ENCODE measurements at places on chromosomes 5 and 9. TPM values are rescaled to one million over a fixed set of nuclear protein-coding genes. Genes with fewer than 3 reads are reported as not detected.

FCN1 gene
- 1.9 TPM for total RNA-seq

IER5L gene
- 15.2 TPM for total RNA-seq

ADCY2 gene
- total RNA-seq, result 6.5 TPM

DNA sequence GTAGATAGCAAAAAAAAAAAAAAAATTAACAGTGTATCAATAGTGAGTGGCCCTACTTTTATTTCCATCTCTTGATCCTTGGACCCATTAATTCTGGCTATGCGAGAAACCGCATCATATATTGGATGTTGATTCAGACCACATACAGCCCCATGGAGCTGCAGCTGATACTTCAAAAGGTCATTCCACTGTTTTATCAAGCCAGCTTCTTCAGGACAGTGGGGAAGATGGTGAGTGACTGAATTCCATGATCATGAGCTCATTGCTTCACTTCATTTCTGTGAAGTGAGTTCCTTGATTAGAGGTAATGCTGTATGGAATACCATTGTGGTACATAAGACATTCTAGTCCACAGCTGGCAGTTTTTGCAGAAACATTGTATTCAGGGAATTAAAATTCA lies 222.9 kb upstream of the MEF2C start:
- DNase-seq, result no peak

DNA sequence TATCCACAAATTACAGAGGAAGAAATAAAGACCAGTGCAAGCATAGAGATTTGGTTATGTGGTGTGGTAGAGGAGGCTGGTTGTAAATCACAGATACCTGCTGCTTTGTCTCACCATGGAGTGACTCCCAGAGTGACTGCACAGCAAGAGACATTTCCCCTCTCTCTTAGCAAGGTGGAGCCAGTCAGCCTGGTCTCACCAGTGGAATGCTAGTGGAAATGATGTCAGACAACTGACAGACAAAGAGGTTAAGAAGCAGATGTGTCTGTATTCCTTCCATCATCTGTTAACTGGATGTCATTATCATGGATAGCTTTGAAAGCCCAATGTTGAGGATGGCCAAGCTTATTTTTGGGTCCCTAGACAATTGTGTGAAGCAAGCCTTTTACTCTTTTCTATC lies 509.4 kb upstream of the SEMA6A start:
- no peak for DNase-seq

DNA sequence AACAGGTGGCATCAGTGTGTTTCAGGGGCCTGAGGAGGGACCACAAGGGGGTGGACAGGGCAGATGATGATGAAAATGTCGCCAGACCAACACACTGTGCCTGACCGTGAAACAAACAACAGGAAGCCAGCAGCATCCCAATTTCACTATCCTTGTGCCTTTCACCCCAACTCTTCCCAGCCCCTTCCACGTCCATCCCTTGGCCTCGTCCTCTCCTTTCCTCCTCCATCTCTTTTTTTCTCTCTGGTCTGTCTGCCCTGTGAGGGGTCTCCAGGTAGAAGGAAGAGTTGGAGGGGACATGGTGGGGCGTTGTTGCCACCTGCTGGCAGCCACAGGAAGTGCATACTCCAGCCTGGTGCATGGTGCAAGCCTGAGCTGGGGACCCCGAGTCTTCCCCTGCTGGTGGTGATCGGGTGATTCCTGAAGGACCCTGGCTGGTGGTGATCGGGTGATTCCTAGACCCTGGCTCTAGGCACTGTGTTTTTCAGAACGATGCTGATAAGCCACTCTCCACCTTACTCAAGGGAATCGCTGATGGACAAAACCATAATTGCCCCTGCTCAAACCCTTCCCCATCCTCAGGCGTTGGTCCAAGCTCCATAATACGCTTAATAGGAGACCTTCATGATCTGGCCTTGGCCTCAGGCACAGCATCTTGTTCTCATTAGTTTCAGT lies 21.7 kb upstream of the NSD1 start:
- DNase-seq, result no peak

NUTM2F gene
- total RNA-seq, result not detected

- no peak for DNase-seq
Measured at GRCh38 chr9:20725675-20726074, 41.6 kb downstream of the FOCAD start.

MATR3 gene
- 454 TPM for total RNA-seq

PCDHGA7 gene
- 6.9 TPM for total RNA-seq

MPDZ gene
- total RNA-seq, result 96.8 TPM

- no peak for DNase-seq
Measured at GRCh38 chr5:13248253-13248652, 696.2 kb downstream of the DNAH5 start.

- DNase-seq, result no peak
Measured at GRCh38 chr5:88214655-88215054, 54.0 kb downstream of the TMEM161B start.

GRCh38 chr9:110116543-110116885 lies 91.4 kb downstream of the C9orf152 start:
- no peak for DNase-seq

CCNJL gene
- 4.7 TPM for total RNA-seq

DNA sequence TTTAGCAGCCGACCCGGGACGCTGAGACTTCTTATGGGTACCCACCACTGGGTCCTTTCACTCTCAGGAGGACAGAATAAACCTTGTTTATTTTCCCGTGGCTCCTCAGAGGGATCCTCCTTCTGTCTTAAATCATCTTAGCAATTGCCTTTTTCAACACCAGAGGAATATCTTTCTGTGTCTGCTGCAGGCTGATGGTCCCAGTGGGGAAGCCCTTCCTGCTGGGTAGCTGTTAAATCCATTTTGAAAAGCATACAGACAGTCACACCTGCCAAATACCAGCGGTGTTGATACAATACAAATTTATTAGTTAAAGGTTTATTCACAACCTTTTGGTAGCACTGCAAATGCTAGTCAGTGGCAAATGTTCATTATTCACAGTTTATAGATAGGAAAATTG lies 222.9 kb downstream of the AOPEP start:
- DNase-seq, result no peak

DNA sequence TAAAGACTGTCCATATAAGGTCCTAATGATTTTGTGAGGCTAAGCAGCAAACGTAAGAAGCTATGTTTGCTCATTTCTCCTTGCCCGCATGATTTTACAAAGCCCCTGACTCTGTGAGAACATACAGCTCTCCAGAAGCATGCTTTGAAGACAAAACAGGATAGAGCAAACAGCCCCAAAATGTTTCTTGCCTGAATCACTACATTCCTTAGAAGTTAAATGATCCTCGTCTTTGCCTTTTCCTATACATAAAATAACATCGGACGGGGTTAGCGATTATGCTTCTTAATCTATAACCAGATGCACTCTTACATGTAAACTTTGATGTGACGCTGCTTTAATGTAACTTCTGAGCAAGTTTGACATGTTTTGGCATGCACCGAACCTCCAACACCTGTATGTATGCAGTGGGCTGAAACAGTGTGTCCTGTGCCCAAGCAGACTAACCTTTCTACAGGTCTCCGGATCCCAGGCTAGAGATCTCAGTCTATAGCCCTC lies 353.7 kb downstream of the CETN3 start:
- no peak for DNase-seq

DNA sequence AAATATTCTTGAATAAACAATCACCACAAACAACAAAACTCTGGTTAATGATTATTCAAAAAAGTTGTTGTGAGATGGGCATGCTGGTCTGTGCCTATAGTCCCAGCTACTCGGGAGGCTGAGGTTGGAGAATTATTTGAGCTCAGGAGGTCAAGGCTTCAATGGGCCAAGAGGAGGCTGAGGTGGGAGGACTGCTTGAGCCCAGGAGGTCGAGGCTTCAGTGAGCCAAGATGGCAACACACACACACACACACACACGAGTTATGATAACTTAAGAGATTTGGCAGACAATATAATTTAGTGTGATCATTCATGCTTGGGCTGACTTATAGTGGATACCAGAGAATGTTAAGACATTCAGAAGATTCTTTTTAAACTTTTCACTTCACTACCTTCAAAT lies 14.9 kb downstream of the LYSMD3 start:
- DNase-seq, result no peak

- no peak for DNase-seq
Measured at GRCh38 chr5:7541898-7542297, 146.0 kb downstream of the ADCY2 start.

DNA sequence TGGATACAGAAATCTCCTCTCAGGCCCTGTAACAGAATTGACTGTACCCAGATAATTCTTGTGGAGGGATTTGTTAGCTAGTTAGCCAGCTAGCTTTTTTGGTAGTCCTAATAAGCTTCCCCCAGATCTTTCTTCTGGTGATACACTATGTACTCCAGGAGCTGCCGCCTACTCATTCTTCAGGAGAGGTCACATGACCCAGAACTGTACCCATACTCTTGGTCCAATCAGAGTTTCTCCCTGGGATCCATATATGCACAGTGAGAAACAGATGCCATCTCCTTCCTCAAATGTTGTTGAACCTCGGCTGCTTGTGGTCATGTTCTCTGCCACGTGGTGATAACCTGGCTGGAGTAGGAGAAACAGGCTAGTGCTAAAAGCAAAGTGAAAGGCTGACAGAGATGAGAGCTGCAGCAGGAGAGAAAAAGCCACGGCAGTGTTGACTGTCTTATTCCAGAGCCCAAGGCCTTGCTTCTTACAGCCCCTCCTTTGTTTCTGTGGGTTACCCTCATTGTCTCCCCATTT lies 123.0 kb upstream of the RFX3 start:
- DNase-seq, result no peak

GRCh38 chr9:131523451-131524435 lies 7.3 kb downstream of the UCK1 start:
- no peak for DNase-seq

SPATA31A3 gene
- total RNA-seq, result not detected

- no peak for DNase-seq
Measured at GRCh38 chr5:35939639-35940038, 1.2 kb upstream of the CAPSL start.

- DNase-seq, result no peak
Measured at GRCh38 chr5:172758077-172758833, 12.7 kb downstream of the DUSP1 start.

IFNK gene
- not detected for total RNA-seq

DNA sequence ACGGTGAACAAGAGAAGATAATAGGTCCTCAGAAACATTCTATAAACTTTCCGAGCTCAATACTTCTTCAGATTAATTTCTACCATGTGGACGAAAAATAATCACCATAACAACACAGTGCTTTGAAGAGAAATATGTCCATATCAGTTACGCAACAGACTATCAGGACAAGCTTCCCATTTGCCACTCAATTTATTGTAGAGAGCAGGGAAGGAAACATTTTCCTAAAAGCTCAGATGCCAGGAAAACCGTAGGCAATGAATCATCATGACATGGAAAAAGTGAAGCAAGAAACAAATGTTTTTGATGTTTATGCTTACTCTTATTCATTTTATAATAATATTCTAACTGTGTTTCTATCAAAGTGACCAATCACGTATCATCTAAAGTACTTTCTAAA lies 87.6 kb downstream of the S1PR3 start:
- no peak for DNase-seq

- DNase-seq, result no peak
Measured at GRCh38 chr9:93675336-93676150, 99.2 kb downstream of the PHF2 start.

GRCh38 chr9:30120666-30121065 lies 2263.8 kb upstream of the ACO1 start:
- DNase-seq, result no peak

- no peak for DNase-seq
Measured at GRCh38 chr5:164497311-164498064, 992.1 kb downstream of the MAT2B start.

- DNase-seq, result no peak
Measured at GRCh38 chr9:69971643-69972449, 71.8 kb upstream of the MAMDC2 start.

DNA sequence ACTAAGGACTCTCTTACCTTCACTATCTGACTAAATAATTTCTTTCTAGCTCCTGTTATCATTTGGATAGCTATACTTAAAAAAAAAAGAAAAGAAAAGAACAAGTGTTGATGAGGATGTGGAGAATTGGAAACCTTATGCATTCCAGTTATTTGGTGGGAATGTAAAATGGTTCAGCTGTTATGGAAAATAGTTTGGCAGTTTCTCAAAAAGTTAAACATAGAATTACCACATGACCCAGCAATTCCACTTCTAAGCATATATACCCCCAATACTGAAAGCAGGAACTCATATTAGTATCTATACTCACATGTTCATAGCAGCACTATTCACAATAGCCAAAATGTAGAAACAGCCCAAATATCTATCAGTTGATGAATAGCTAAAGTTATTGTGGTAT lies 61.1 kb downstream of the GNA14 start:
- no peak for DNase-seq

GRCh38 chr9:79688363-79688762 lies 116.6 kb downstream of the TLE4 start:
- no peak for DNase-seq

DNA sequence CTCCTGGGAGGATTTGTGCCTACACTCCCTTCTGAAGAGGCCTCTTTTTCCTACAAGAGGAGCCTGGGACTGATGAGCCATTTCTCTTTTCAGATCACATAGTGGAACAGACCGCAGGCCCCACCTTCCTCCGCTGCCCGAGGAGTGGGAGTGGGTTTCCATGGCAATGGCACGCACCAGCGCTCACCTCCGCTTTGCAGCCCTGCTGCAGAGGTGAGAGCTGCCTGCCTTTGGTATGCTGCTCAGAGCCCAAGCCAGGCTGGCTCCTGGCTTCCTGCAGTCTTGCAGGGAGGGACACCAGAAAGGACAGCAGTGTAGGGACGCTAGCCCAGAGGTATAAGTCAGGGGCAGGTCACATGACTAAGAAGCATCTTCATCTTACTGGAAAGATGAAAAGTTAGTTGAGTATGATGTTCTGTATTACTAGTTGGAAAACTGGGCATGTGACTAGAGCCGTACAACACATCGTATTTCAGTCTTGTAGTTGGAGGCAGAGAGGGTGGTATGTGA lies 12.4 kb downstream of the PTTG1 start:
- no peak for DNase-seq

DNA sequence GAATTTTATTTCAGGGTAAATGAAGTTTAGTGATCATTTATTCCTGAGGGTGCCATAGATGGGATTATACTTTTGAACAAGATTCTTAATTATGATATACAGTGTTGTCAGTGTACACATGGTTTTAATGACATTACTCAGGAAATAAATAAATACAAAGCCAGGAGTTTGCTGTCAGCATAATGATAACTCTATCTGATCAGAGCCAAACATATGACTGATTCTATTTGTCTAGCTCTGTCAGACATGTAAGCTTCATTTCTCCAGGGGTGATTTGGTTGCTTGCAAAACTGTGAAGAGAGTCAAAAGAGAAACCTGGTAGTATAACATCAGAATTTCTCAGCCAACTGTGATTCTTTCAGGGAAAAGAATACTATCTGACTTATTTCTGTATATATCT lies 1425.8 kb upstream of the C9orf72 start:
- DNase-seq, result no peak

- no peak for DNase-seq
Measured at GRCh38 chr9:14080959-14081542, 232.9 kb downstream of the NFIB start.

SH3TC2 gene
- total RNA-seq, result 15.1 TPM

TTC16 gene
- not detected for total RNA-seq

DNA sequence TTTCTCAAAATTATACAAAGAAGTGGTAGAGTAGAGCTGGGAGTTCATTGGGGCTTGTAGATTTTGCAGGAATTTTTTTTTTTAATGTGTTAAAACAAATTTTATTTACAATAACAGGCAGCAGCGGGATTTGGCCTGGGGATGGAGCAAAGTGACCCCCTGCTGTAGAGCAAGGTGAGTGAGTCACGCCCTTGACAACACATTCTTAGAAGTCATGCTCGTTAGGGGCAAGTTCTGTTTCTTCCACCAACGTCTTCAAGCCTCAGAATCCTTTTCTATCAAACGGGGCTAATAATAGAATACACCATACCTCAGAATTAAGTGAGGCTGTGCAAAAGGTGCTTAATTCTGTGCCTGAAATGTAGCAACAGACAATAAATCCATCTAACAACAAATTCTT lies 1.1 kb upstream of the ANKDD1B start:
- no peak for DNase-seq

All from urinary bladder (tissue), 4 donors.